Hippocampal formation (tissue), 2 donors: ENCODE measurements at places on chromosomes 2 and 18.

- no peak for DNase-seq
Observed at GRCh38 chr18:54192415-54192814, 32.1 kb downstream of the MBD2 start.

DNA sequence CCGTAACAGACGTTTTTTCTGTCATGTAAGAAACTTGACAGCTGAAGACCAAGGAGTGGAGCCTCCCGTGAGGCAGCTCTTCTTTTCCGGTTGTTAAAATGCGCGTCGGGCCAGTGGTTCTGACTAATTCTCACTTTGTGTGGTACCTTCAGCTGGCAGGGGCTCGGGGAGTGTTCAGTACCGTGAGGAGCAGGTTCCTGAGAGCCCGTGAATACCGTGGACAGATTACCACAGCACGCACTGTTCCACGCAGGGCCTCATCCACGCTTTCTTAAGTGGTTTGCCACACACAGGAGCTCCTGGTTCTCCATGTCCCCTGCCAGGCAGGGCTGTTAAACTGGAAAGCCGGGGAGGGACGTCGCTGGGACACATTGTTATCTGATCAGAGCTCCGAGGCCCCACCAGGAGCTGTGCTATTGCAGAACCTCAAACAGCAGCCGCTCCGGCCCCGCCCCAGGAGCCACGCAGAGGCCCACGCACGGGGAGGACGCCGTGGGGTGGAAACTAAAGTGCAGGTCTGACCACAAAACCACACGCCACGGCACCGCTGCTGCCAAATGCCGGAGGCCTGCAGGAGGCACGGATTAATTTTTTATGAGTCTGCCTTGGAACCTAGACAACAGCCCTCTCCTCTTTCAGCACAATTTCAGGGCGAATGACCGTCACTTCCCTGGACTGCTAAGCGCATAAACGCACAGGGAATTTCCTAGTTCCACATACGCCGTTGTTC, 43.3 kb downstream of the NFATC1 start:
- no peak for DNase-seq

GRCh38 chr2:230423851-230424458, 8.0 kb downstream of the SP100 start:
- DNase-seq = no peak

GRCh38 chr2:164766216-164766953, 75.2 kb downstream of the COBLL1 start:
- no peak for DNase-seq

GRCh38 chr2:112519506-112519905, 22.8 kb upstream of the POLR1B start:
- no peak for DNase-seq

DNA sequence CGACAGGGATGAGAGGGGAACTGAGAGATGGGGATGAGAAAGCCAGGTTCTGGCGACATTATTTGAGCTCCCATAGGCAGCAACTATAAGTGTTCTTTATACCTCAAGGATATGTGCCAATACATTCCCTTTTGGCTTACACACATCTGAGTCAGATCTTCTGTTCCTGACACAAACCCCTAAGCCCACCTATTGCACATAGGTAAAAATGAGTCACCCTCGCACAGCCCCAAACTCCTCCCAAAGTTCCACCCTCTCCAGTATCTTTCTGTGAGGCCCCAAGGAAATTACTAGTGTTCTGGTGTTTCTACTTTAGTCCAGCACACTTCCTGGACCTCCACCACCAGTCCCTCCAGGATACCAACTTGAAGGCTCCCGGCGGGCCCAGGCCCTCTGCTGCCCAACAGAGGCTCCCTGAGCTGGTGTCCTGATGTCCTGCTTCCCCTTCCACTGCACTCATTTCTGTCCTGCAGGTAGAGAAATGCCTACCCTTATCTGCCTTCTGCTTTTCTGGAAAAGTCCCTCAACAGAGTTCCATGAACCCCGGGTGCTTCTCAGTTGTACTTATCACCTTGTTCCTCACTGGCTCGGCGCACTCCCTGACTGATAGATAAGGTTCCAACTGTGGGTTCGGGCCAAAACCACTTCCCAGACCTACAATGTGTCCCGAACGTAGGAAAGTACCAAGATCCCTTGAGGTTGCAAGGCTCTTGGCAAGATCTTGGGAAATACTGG, 125.5 kb downstream of the EN1 start:
- no peak for DNase-seq

DNA sequence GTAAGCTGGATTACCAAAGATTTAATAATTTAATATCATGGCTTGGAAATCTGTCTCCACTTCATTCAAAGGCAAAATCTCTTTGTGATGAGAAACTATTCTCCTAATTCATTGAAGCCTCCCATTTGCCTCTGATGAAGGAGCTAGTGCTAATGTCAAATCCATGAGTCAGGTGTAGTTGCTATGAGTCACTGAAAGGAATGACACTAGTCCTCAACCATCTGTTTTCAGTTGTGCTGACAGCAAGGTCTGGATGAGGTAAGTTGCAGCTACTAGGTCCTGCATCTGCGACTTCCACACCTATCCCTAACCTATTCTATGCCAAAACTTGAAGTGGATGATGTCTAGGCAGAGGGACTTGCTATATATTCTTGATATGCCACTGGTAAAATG, 324.0 kb upstream of the UBE2E3 start:
- no peak for DNase-seq
